H9 (cell line): ENCODE measurements at places on chromosomes 7 and 10.

DNA sequence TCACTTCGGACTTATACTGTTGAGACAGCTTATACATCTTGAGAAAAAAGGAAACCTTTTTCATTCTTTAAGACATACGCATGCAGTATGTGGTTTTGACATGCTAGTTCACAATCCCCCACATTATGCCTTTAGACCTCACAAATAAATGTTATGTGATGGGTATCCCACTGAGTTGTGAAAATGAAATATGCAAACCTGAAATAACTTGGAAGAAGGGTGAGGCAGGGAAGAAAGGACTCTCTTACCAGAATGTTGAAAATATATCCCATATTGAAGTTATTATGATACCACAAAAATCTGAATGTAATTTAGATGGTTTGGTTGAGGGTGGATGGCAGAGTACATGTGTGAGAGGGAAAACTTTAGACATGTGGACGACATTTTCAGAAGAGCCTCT, 379.8 kb downstream of the BBS9 start:
- DNase-seq = no peak

- no peak for DNase-seq
Measured at GRCh38 chr10:113397047-113397446, 155.8 kb upstream of the HABP2 start.

DNA sequence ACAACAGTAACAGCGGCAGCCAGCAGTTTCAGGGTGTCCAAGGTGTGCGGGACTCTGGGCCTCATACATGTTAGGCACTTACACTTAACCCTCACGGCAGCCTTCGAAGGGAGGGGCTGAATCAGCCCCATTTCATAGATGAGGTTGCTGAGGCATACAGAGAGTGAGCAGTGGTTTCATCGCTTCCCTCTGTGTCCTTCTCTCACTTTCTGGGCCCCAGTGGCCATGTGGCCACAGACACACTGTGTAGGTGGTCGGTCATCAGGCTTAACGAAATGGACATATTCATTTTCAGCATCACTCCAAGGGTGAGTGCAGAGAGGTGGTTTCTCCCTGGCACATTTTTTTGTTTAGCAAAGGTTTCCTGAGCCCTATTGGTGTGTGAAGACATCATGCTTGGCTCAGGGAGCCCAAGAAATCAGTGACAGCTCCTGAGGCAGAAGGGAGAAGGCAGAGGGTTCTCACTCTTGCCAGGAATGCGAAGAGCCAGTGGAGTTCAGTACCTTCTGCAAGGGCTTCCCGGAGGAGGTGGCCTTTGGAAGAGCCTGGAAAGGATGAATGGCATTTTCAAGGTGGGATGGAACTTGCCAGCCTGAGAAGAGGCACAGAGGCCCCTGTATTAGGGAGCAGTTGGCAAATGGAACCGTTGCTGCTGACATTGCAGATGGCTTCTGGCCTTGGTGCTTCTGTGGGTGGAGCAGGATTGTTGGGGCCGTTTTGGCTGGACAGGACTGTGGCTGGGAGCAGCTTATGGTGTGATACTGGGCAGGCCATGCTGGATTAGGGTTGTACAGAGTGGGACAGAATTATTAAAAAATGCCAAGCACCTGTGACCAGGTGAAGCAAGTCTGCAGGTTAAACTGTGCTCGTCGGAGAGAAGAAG, 61.7 kb upstream of the PPIF start:
- no peak for DNase-seq

- DNase-seq = no peak
Measured at GRCh38 chr10:14328881-14329672, 1.6 kb downstream of the FRMD4A start.

- no peak for DNase-seq
Measured at GRCh38 chr10:99435986-99436638, 5.7 kb upstream of the GOT1 start.

GRCh38 chr7:118626739-118627138, 402.2 kb downstream of the ANKRD7 start:
- DNase-seq = no peak

DNA sequence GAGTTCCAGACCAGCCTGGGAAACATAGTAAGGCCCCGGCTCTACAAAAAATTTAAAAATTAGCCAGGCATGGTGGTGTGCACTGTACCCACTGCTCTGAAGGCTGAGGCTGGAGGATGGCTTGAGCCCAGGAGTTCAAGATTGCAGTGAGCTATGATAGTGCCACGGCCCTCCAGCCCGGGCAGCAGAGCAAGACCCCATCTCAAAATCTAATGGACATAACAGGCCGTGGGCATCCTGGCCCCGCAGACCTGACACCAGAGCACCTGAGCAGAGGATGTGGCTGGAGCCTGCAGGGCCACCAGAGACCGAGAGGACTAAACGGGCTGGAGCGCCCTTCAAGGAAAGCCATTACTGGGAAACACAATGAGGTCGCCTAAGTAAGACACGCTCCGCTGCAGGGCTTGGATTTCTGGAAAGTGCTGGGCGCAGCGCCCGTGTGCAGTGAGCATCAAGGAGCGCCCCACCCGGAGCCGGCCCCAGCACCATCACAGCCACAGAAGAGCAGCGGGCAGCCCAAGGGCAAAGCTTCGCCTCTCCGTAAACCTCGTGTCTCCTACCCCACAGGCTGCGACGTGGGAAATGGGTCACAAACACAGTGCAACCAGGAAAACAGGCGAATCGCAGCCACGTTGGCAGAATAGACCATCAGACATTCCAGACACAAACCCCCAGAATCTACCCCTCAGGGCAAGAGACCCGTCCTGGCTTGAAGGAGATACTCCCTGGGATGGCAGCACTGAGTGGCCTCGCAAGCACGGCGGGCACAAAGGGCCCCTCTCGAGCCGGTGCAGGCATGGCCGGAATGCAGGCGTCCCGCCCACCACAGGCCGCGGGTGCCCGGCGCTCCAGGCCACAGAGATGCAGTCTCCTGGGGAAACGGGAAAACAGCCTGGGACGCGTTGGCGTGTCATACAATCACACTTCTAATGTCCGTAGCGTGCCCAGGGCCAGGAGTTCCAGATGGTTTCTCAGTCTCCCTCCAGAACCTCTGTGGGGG, 4.9 kb downstream of the RADIL start:
- no peak for DNase-seq

- DNase-seq = no peak
Measured at GRCh38 chr10:116684781-116685180, 57.6 kb downstream of the HSPA12A start.

- DNase-seq = no peak
Measured at GRCh38 chr7:87380905-87381304, 35.4 kb downstream of the CROT start.

GRCh38 chr7:48042216-48042615, 6.9 kb downstream of the C7orf57 start:
- no peak for DNase-seq

- DNase-seq = peak; percentile 88
Measured at GRCh38 chr10:78973901-78974616, 94.7 kb upstream of the ZMIZ1 start.

GRCh38 chr10:97338041-97338440, 3.5 kb upstream of the FRAT2 start:
- DNase-seq = no peak

DNA sequence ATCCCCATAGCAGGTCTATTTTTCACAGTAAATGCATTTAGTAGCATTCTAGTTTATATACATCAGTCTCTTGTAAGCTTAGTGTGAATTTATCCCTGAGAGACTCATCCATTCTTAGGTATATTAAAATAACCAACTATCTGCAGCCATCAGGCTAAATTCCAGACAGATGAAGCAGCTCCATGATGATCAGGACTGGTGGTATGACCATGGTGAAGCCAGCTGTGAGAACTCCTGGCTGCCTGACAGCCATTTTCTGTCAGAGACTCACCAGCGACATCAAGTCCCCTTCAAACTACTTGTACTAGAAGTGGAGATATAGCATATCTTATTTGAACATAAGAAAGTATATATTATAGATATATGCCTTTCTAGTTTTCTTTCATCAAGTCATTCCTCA, 70.3 kb upstream of the GSDME start:
- no peak for DNase-seq

DNA sequence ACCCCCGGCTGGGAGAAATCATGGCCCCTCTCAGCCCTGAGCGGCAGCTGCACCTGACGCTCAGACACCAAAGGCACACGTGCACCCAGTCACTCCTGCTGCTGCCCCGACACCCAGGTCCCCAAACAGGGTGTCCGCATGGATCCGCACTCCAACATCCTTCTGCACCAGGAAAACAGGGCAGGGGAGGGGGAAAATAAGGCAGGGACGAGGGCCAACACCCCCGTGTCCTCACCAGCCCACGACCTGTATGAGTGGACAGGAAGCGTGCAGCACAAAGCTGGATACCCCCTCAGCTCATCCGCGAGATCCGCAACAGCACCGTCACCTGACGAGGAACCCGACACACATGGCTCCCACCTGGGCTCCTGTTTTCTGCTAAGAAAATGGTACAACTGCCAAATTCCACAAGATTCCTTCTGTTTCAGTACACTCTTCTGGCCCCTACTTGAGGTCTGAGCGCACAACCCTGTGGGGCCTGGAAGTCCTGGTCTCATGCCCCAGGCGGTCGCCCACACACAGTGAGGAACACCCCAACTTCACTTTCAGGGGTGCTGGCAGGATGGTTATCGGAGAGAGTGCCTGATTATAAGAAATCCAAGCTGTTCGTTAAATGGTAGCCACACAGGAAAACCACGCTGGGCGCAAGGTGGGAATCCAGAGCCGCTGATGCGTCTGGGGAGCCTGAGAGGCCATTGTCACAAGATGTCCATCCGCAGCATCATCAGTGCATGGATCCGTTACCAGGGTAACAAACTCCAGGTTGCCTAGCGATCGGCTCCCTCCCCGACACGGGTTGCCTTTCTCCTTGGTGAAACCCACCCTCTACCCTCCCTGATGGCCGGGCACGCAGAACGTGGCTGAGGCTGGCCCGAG, 63.6 kb downstream of the ZRANB1 start:
- no peak for DNase-seq

DNA sequence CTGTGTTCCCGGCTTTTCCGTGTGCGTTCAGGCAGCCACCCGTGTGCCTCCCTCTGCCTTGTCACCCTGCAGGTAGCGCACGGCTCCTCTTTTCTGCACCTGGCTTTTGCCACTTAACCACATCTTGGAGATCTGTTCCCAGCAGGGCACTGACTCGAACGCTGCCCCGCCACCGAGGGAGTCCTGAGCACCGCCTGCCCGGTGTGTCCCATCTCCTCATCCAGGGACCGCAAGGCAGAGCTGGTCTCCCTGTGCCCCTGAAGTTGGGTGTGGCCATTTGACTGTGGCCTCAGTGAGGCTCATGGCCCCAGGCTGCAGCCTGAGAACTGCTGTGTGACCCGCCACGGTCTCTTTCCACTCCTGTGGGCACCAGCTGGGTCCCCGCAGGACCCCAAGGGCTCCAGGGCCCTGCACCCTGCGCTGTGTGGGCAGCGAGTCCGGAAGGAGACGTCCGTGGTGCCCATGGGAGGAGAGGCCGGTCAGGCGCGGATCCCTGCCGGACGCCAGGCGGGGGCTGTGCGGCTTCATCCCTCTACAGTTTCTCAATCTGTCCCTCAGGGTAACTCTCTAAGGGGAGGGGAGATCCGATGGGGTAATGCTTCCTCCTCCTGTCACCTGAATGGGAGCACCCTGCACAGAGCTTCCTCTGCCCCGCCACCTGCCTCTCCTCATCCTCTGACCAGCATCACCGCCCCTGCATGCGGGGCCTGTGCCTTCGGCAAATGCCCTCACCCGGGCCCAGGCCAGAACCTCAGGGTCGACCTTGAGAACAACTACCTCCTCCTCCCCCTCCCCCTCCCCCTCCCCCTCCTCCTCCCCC, 1.8 kb upstream of the INTS1 start:
- DNase-seq = no peak

DNA sequence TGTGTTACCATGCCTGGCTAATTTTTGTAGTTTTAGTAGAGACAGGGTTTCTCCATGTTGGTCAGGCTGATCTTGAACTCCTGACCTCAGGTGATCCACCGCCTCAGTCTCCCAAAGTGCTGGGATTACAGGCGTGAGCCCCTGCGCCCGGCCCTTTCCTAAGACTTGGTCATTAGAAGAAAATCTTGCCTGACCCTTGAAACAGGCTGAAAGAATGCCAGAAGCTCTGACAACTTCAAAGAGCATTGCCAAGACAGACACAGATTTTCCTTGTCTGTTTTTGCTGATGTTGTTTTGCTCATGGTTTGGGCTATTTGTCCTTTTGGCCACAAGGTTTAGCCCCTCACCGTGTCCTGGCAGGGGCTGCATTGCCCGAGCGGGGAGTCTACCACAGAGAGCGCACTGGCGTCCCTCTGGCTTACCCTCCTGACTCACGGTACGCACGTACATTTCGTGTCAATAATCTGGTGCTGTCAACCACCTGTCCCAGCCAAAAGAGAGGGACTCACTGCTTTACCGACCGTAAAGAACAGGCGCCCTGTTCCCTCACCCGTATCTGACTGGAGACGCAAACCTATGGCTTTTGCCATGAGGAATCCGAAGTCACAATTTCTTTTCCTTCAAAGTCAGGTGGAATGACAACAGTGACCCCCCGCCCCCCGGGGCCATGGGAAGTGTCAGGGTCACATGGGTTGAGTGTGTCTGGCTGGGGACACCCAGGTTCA, 10.1 kb upstream of the INPP5A start:
- DNase-seq = no peak

DNA sequence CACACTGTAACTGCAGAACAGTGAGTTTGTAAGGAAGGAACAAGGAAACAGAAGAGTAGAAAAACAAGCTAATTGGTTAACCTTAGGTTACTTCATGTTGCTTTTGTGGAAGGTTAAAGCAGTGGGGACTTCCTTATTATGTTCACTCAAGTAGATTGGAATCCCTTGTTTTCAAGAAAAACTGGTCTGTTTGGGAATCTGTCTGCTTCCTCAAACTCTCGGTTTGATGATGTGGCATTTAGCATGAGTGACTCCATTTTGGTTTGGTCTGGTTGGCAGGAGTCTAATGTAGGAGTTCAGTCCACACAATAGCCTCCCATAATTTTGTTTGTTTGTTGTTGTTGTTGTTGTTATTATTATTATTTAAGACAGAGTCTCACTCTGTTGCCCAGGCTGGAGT, 3.8 kb upstream of the TRIM56 start:
- DNase-seq = no peak

DNA sequence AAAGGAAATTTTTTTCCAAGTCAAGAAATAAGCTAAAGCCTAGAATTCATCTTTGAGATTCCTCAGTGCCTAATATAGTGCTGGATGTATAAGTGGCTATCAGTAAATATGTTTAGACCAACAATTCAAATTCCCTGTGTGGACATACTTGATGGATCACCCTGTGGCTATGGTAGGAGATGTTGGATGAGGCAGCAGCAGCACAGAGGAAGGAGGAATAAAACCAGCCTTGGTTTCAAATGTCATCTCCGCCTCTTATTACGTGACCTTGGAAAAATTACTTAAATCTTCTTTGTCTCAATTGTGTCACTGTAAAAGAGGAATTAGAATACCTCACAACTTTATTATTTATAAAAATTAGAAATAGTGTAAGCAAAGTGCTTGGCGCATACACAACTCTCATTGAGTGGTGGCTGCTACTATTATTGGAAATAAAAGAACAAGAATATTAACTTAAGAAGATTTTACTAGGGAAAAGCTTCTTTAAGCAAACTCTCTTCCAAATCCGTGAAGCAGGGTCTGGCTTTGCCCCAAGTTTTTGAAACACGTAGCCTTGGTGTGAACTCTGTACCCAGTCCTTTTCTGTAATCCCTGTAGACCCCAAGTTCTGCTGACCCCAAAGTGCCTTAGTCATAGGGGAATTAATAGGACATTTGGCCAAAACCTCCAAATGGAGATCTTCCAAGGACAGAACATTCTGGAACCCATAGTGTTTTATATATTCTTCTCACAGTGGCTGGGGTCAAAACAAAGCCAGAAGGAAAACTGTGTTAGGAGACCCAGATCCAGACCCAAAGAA, 283.8 kb downstream of the PTEN start:
- DNase-seq = no peak

GRCh38 chr10:112307358-112308124, 24.3 kb downstream of the TECTB start:
- peak; percentile 83 for DNase-seq
